Small intestine (tissue), 16 donors: ENCODE measurements at places on chromosomes 5 and 9. TPM values are rescaled to one million over a fixed set of nuclear protein-coding genes. Genes with fewer than 3 reads are reported as not detected.
A peak's percentile ranks its signal among the peaks of the same experiment; 100 is the strongest.

DNA sequence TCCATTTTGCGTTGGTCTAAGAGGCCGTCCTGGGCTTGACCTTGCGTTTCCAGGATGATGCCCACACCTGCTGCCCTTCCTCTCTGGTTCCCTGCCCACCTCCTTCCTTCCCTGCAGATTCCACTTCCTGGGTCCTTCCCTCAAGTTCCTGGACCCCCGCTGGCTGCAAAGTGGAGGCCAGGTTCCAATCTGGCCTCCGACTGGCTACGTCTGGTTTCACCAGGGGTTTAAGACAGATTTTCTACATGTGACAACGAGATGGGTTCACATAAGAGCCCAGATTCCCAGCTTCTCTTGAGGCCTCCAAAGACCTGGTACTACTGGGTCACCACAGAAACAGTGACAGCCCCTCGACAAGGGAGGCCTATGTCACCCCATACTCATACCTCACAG is 2.1 kb downstream of the MGAT4B start:
- H3K36me3 ChIP-seq = peaks cover 55% of the 10 kb centered on the region
- peak overlapping the region; percentile 99 for H3K4me3 ChIP-seq
- peak overlapping the region; percentile 82 for H3K27ac ChIP-seq
- H3K4me1 ChIP-seq = no peaks in the 10 kb centered on the region
- no peak for DNase-seq

DNA sequence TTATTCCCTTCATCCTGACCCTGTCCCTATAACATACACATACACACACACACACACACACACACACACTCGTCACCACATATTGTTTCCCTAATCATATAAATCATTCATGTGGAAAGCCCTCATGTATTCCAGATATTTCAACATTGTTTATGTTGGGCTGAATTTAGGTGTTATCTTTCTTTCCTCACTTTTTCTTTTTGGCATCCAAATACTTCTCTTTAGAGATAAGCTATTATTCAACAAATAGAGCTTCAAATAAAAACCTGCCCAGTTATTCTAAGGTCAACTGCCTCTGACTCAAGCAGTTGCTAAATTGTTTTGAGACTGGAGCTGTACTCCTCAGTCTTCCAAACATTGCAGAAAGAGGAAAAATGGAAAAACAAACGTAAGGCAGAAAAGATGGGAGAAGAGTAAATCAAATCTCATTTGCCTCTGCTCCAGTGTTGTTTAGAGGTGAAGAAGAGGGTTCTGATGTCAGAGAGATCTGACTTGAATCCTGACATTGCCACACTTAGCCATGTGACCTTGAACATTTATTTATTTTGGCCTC is 215.7 kb downstream of the GAS1 start:
- no peaks in the 10 kb centered on the region for H3K36me3 ChIP-seq
- no peak overlapping the region for H3K4me3 ChIP-seq
- H3K27ac ChIP-seq = no peak overlapping the region
- peaks cover 25% of the 10 kb centered on the region for H3K4me1 ChIP-seq
- DNase-seq = no peak

DNA sequence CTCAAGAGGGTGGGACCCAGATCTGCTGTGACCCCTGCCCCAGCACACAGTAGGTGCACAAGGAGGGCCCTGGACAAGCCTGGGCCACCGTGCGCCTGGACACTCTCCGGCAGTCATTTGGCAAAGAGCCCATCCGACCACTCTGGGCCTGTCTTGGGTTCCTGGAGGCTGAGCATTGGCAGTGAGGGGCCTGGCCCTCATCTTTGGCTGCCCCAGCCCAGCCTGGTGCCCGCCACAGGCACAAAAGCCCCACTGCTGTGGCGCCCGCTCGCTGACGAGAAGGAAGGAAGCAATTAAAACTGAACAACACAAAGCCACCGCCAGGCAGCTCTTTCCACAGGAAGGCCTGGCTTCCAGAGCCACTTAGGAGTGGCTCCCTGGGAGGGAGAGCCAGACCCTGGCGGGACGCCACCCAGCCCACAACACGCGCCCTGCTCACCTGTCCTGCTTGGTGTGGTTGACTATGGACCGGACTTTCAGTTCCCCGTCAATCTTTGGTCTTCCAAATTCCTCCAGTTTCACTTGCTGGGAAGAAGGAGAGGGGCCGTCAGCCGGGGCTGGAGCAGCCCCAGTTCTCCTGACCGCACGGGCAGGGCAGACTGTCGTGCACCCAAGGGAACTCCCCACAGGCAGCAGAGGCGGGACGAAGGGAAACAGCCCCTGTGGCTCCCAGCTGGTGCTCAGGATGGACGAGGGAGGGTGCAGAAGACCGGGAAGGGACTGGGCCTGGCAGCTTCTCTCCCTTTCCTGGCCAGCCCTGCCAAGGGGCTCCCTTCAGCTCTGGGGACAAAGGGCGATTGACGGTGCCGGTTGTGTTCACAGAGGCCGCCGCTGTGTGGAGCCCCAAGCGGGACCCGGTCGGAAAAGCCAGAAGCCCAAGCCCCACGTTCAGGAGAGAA is 50.9 kb upstream of the SARDH start:
- H3K27me3 ChIP-seq = no peaks in the 10 kb centered on the region
- H3K27ac ChIP-seq = peak overlapping the region; percentile 45
- no peaks in the 10 kb centered on the region for H3K4me1 ChIP-seq
- peak; percentile 85 for DNase-seq
- H3K36me3 ChIP-seq = peaks cover 2% of the 10 kb centered on the region
- peak overlapping the region; percentile 32 for H3K4me3 ChIP-seq

DNA sequence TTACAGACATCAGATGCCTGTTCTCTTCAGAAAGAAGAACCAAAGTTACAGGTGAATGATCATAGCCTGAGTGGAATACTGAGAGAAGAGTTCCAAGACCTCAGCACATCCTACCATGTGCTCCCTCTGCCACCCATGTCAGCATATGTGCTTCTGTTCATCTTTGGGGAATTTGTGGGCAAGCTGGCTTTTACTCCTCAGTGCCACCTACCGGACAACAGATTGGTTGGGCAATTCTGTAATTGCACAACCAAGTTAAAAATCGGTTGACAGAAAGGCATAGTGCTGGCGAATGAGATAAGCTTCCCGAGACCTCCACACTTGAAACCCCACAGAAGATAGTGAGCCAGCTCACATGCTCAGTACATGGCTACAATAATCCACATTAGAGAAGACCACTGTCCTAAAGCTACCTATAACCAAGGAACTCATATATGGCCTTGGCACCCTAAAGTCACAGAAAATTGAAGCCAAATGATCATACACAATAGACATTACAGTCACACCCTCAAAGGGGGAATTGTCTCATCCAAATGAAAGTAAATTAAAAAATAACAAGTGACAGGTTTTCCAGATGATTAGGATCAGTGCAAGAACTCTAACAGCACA is 1238.0 kb upstream of the NUDT12 start:
- no peak overlapping the region for H3K27ac ChIP-seq
- no peak overlapping the region for H3K4me3 ChIP-seq
- H3K36me3 ChIP-seq = no peaks in the 10 kb centered on the region
- DNase-seq = no peak

- H3K36me3 ChIP-seq = no peaks in the 10 kb centered on the region
- H3K4me1 ChIP-seq = no peaks in the 10 kb centered on the region
- H3K4me3 ChIP-seq = peak overlapping the region; percentile 12
- DNase-seq = peak; percentile 36
These were observed 635 bp downstream of the FBN2 start for GRCh38 chr5:128537221-128537999.

- H3K4me3 ChIP-seq = no peak overlapping the region
- no peaks in the 10 kb centered on the region for H3K27me3 ChIP-seq
- H3K27ac ChIP-seq = no peak overlapping the region
- no peaks in the 10 kb centered on the region for H3K4me1 ChIP-seq
- no peak for DNase-seq
These were observed 18.2 kb upstream of the IL7R start for GRCh38 chr5:35838370-35839042.

GRCh38 chr9:107407675-107408074 is 81.9 kb downstream of the KLF4 start:
- no peaks in the 10 kb centered on the region for H3K36me3 ChIP-seq
- H3K27me3 ChIP-seq = no peaks in the 10 kb centered on the region
- no peaks in the 10 kb centered on the region for H3K4me1 ChIP-seq
- DNase-seq = no peak
- no peak overlapping the region for H3K27ac ChIP-seq
- H3K4me3 ChIP-seq = no peak overlapping the region

Gene TSC1
- 7.3 TPM for polyA plus RNA-seq

Gene SLC36A3
- not detected for polyA plus RNA-seq
